Peyer's patch (tissue), 4 donors: ENCODE measurements at places on chromosomes 4 and X. TPM values are rescaled to one million over a fixed set of nuclear protein-coding genes. Genes with fewer than 3 reads are reported as not detected.

DNA sequence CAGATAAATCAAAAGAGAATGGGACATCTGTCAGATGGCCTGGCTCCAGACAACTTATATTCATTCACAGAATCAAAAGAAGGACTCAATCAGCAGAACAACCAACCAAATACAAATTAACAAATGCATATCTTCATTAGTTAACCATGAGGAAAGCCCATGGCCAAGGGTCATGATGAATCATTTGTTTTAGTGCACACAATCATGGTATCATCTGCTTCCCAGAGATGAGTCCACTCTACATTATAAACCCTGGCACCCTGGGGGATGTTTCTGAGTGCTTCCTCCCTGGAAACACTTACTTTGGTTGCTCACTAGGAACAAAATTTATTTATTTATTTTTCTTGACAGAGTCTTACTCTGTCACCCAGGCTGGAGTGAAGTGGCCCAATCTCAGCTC, 453.3 kb upstream of the HS3ST1 start:
- DNase-seq: no peak

DNA sequence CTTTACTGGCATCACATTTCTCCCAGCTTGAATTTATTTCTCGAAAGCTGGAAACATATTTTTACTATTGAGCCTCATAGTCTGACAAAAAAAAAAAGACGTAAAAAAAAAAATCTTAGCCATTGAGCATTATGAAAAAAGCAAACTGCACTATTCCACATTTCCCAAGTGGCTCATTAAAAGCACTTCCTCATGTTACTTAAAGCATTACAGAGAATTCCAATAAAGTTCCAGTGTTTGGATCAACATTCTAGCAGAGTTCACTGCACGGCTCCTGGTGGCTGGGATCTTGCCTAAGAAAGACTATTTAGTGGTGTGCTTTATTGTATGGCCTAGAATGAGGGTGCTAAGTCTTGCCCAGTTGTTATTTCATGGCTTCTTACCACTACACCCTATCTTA, 476.2 kb downstream of the PPARGC1A start:
- DNase-seq: no peak

DNA sequence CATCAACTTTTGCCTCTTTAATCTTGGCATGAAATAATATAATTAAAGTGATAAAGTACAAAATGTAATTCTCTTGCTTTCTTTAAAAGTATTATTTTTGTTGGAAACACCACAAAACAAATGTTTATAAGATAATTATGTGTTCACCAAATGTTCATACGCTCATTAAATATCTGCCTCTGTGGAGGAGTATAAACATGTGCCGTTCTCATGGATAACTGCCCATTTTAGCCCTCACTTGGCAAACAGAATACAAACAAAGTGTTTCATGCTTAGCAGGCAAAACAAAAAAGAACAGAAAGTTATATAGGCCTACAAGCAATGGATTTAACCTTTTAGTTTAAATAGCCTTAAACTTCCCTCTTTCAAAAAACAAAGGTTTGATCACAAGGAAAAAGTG, 800.5 kb upstream of the DIAPH2 start:
- no peak for DNase-seq

DNA sequence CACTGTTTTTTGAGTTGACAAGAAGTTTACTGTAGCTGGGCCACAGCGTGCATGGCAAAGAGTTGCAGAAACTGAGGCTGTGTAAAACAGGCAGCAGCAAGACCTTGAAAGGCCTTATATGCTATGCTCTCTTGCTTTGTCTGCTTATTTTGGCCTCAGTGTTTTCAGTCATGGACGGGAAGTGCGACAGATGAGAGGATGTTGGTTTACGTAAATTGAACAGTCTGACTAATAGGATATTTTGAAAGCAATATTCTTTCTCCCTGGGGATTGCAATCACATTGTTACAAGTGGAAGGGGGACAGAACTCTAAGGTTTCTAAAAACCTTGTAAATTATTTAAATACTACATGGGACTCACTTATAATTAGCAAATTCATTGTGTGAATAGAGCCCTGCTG, 32.2 kb upstream of the MAGEA10 start:
- DNase-seq: no peak

DNA sequence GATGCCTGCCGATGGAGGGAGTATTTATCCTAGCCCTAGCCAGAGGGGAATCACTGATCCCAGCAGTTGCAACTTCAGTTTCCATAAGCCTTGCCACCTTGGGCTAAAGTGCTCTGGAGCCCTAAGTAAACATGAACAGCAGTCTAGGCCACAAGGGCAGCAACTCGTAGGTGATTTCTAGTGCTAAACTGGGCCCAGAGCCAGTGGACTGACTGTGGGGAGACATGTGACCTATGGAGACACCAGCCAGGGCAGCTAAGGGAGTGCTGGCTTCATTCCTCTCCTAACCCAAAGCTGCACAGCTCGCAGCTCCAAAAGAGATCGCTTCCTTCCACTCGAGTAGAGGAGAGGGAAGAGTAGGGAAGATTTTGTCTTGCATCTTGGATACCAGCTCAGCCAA, 120.8 kb upstream of the MAGEA10 start:
- DNase-seq: no peak

The STK32B gene
- 0.35 TPM for total RNA-seq

DNA sequence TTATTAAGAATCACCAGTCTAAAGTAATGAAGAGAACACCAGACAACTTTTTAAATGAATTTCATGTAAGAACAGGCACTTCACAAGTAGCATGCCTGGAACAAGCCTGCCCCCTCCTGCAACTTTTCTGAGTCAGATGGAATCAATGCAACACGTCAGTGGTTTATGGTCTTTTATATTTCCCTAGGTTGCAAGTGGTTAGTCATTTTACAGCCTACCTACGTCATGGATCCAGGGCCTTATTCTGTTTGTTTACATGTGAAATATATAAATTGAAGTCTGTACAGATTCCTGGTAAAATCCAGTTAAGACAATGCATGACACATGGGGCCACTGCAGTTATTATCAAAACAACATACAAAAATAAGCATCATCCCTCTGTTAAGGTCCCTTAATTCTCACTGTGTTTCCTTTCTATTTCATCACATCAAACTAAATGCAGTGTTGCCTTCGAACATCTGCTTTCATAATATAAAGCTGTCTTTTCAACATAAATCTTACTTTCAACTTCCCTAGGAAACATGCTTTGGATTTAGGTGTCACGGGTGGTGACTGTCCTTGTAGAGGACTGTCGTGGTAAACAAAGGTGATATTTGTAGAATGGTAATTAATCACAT, 309.3 kb downstream of the FRMPD4 start:
- no peak for DNase-seq

The CT47B1 gene
- not detected for total RNA-seq

The NAA11 gene
- not detected for total RNA-seq

- no peak for DNase-seq
These were observed 1.4 kb upstream of the FAM53A start for GRCh38 chr4:1685235-1686150.

DNA sequence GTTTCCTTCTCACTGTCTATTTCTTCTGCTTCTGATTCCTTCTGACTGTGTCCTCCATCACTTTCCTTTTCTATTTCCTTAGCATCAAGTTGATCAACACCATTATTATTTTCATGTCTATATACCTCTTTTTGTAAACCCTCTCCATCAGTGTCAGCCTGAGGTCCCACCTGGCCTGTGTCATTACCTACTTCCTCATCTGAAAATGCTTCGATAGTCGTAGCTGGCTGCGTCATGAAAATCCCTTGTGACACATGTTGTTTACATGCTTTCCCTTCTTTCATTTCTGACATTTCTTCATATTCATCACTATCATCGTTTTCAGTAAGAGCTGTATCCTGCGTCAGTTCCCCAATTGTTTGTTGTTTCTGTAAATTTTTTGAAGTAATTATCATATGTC, 39.6 kb downstream of the RPGR start:
- DNase-seq: no peak

GRCh38 chr4:120568731-120569130, 353.8 kb downstream of the PRDM5 start:
- DNase-seq: no peak

- no peak for DNase-seq
These were observed 51.8 kb downstream of the PHOX2B start for GRCh38 chr4:41696763-41697162.

GRCh38 chr4:102578819-102579218, 77.7 kb downstream of the NFKB1 start:
- DNase-seq: no peak

The GAGE12J gene
- not detected for total RNA-seq
